Activated CD8-positive, alpha-beta memory T cell treated with anti-CD3 and anti-CD28 coated beads for 1 hour (primary cell): ENCODE measurements at places on chromosomes 3 and 15.

- DNase-seq: no peak
Observed at GRCh38 chr15:88388686-88389085, 78.5 kb downstream of the MRPL46 start.

- DNase-seq: no peak
Observed at GRCh38 chr3:192940129-192940528, 22.5 kb upstream of the MB21D2 start.

DNA sequence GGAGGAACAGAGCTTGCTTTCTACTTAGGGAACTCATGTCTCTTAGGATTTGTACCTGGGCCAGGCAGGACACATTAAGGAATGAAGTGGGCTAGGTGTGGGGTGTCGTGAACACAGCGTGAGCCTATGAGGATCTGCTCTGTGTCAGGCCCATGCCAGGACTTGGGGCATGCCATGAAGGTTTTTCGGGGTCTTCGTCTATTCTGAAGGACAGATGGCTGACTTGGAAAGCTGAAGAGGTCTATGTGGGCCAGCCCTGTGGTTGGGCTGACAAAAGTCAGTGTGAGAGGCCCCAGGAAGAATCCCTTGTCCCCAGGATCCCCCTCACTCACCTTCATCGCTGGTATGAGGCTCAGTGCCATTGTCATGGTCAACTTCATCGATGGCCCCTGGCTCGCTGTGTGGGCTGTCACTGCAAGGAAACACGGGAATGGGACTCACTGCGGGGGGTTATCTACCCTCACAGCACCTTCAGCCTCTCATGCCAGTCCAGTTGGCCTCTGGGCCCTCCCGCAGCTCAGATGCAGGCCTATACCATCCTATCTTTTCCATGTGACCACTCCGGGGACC, 46.8 kb upstream of the RAD18 start:
- no peak for DNase-seq

GRCh38 chr15:93087825-93088199, 1.2 kb downstream of the RGMA start:
- peak; percentile 18 for DNase-seq
